ENCODE measurements at places on chromosomes 16 and 17. TPM values are rescaled to one million over a fixed set of nuclear protein-coding genes. Genes with fewer than 3 reads are reported as not detected.

PRSS33 gene
- total RNA-seq, result 1.4 TPM

DNA sequence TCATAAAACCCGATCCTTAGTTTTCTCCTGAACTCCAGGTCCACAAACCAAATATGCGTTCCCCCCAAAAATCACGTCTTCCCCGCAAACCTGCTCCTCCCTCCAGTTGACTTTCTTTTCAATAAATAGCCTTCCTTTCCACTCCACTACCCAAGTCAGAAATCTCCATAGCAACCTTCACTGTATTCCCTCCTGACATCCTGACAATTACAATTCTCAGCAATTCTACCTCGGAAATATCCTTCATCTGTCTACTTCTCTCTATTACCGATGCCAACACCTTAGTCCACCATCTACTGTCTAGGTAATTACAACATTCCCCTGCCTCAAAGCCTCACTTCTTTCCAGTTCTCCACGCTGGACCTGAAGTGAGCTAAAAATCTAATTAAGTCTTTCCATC, 50.7 kb downstream of the SMURF2 start:
- H3K27ac ChIP-seq, result no peak overlapping the region
- no peaks in the 10 kb centered on the region for H3K4me1 ChIP-seq
- H3K27me3 ChIP-seq, result no peaks in the 10 kb centered on the region
- DNase-seq, result no peak
- H3K36me3 ChIP-seq, result no peaks in the 10 kb centered on the region

LPO gene
- total RNA-seq, result 0.62 TPM

DNA sequence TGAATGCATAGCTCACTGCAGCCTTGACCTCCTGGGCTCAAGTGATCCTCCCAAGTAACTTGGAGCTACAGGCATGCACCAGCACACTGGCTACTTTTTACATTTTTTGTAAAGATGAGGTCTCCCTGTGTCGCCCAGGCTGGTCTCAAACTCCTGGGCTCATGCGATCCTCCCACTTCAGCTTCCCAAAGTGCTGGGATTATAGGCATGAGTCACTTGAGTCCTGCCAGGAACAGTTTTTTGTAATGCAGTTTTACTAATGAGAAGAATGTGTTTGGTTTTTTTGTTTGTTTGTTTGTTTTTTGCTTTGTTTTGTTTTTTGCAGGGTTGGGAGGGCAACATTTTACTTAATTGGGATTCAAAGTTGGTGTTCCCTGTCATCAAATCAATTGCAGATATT, 22.2 kb downstream of the SOST start:
- no peaks in the 10 kb centered on the region for H3K36me3 ChIP-seq
- no peak overlapping the region for H3K4me3 ChIP-seq
- no peak for DNase-seq
- H3K27ac ChIP-seq, result no peak overlapping the region
- peaks cover 13% of the 10 kb centered on the region for H3K4me1 ChIP-seq

ARSG gene
- 9.2 TPM for total RNA-seq

- no peak overlapping the region for H3K4me3 ChIP-seq
- no peaks in the 10 kb centered on the region for H3K36me3 ChIP-seq
- no peak overlapping the region for H3K27ac ChIP-seq
- no peaks in the 10 kb centered on the region for H3K27me3 ChIP-seq
- no peak for DNase-seq
- H3K4me1 ChIP-seq, result no peaks in the 10 kb centered on the region
Observed at GRCh38 chr17:27985736-27986399, 56.6 kb upstream of the NLK start.

All from GM23338 (cell line).